Breast epithelium (tissue), 4 donors: ENCODE measurements at places on chromosomes 7 and 10. TPM values are rescaled to one million over a fixed set of nuclear protein-coding genes. Genes with fewer than 3 reads are reported as not detected.

DNA sequence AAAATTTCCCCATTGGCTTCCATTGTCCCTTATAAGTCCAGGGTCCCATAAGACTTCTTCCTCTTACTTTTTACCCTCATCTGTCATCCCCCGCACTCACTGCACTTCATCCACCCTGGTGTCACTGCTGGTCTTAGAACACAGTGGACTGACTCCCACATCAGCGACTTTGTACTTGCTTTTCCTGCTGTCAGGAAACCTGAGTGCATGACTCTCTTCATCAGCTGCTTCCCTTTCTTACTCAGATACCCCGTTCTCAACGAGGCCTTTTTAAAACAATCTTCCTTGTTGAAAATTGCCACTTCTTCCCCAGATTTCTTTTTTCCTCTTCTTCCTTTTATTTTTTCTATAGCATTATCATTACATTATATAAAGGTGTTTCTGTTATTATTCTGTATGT lies 305.4 kb downstream of the SDK1 start:
- no peak overlapping the region for H3K4me3 ChIP-seq
- no peaks in the 10 kb centered on the region for H3K4me1 ChIP-seq
- no peak overlapping the region for H3K27ac ChIP-seq
- no peaks in the 10 kb centered on the region for H3K27me3 ChIP-seq
- DNase-seq, result no peak

GRCh38 chr7:95840953-95841950 lies 68.9 kb downstream of the DYNC1I1 start:
- H3K27ac ChIP-seq, result no peak overlapping the region
- DNase-seq, result no peak
- H3K36me3 ChIP-seq, result no peaks in the 10 kb centered on the region
- H3K4me1 ChIP-seq, result no peaks in the 10 kb centered on the region
- no peak overlapping the region for H3K4me3 ChIP-seq
- no peaks in the 10 kb centered on the region for H3K27me3 ChIP-seq

GRCh38 chr10:427761-428519 lies 261.5 kb downstream of the DIP2C start:
- H3K4me1 ChIP-seq, result no peaks in the 10 kb centered on the region
- H3K27ac ChIP-seq, result no peak overlapping the region
- no peak overlapping the region for H3K4me3 ChIP-seq
- no peaks in the 10 kb centered on the region for H3K36me3 ChIP-seq
- H3K27me3 ChIP-seq, result no peaks in the 10 kb centered on the region
- DNase-seq, result no peak

- H3K36me3 ChIP-seq, result no peaks in the 10 kb centered on the region
- H3K4me1 ChIP-seq, result no peaks in the 10 kb centered on the region
- no peak for DNase-seq
- no peaks in the 10 kb centered on the region for H3K27me3 ChIP-seq
Measured at GRCh38 chr7:7808626-7809025, 90.2 kb upstream of the RPA3 start.

- H3K27me3 ChIP-seq, result no peaks in the 10 kb centered on the region
- H3K4me1 ChIP-seq, result no peaks in the 10 kb centered on the region
- DNase-seq, result no peak
- no peak overlapping the region for H3K27ac ChIP-seq
- H3K4me3 ChIP-seq, result no peak overlapping the region
Measured at GRCh38 chr7:4815121-4815520, 39.7 kb downstream of the AP5Z1 start.

- H3K36me3 ChIP-seq, result no peaks in the 10 kb centered on the region
- peak within 1 kb of the TSS; percentile 79 for H3K4me3 ChIP-seq
Measured at GRCh38 chr7:22356701-22357310, at the start of gene RAPGEF5. Gene RAPGEF5, minus strand, starts transcription at chr7:22357154. Its CDS starts 94 bp downstream, at chr7:22357060.

DNA sequence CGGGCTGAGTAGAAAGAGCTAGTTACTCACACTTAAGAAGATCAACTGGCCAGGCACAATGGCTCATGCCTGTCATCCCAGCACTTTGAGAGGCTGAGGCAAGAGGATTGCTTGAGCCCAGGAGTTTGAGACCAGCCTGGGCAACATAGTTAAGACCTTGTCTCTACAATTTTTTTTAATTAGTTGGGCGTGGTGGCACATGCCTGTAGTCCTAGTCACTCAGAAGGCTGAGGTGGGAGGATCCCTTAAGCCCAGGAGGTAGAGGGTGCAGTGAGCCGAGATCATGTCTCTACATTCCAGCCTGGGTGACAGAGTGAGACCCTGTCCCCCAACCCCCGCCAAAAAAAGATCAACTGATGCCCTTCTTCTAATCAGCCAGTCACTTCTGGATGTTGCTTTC lies 74.6 kb upstream of the ATP6V0A4 start:
- no peaks in the 10 kb centered on the region for H3K4me1 ChIP-seq
- H3K4me3 ChIP-seq, result no peak overlapping the region
- H3K27ac ChIP-seq, result no peak overlapping the region
- H3K27me3 ChIP-seq, result no peaks in the 10 kb centered on the region

DNA sequence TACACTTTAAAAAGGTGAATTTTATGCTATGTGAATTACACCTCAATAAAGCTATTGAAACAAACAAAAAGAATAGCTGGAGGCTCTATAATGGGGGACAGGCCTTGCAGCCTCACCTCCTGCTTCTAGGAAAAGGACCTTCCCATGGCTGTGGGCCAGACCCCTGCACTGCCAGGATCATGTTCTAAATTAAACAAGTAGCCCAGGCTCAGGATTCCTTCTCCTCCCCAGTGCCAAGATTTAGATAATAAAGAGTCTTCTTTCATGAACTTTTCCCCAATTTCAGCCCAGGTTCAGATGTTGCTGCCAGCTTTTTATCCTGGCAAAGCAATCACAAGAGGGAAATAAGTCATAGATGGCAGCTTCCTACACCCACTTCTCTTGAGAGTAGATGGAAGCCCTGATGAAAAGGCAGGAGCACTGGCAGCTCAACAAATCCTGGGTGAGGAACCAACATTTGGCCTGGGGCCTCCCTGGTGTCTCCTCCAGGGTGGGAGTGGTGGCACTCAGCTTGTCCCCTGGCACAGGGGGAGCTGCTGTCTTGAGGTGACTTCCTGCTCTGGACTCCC lies 22.2 kb upstream of the CAMK2B start:
- no peaks in the 10 kb centered on the region for H3K27me3 ChIP-seq
- no peak overlapping the region for H3K4me3 ChIP-seq
- DNase-seq, result peak; percentile 73
- no peaks in the 10 kb centered on the region for H3K4me1 ChIP-seq

DNA sequence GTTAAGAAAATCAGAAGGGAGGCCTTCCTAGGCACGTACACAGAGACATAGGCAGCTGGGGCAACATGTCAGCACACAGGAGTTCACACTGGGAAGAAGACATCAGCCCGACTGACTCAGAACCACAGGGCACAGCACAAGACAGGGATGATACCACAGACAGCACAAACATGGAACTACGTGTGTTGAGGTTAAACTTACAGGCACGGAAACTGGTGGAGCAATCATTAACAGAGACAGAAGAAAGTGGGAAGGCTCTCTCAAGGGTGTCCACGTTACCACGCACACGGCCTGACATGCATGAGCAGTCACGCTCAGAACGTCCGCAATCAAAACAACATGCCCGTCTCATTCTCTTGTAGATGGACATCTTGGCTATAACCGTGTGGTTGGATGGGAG lies 636.4 kb downstream of the KCNMA1 start:
- no peaks in the 10 kb centered on the region for H3K27me3 ChIP-seq
- no peaks in the 10 kb centered on the region for H3K4me1 ChIP-seq
- no peak overlapping the region for H3K4me3 ChIP-seq
- no peak overlapping the region for H3K27ac ChIP-seq
- H3K36me3 ChIP-seq, result no peaks in the 10 kb centered on the region

- H3K4me3 ChIP-seq, result no peak overlapping the region
- no peaks in the 10 kb centered on the region for H3K27me3 ChIP-seq
- H3K36me3 ChIP-seq, result no peaks in the 10 kb centered on the region
- H3K4me1 ChIP-seq, result peaks cover 8% of the 10 kb centered on the region
- DNase-seq, result no peak
Measured at GRCh38 chr7:106049139-106049752, 62.9 kb downstream of the SYPL1 start.

DNA sequence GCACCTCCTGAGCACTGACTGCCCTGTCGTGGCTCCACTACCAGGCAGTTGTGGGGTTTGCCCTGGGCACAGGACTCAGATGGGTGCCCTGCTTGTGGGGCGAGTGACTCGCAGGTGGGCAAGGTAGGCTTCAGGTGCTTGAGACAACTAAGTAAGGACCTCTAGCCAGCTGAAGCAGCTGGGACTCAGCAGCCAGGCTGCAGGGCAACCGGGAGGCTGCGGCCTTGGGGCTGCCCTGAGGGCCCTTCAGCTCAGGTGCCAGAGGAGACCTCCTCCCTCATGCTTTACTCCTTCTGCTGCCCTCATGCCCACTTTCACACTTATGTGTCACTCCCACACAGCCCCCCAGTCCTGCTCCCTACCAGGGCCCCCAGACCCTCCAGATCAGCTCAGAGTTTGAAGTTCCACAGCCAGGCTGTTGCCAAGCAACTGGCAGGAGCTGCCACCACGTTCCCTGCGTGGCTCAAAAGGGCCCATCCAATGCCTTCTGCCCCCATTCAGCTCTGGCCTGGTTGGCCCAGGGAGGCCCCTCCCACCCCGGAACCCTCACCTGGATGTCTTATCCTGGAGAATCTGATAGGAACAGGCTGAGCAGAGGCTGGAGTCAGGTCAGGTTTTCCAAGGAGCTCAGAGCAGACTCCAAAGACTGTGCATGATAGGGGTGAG lies 10.0 kb downstream of the TLX1 start:
- H3K36me3 ChIP-seq, result no peaks in the 10 kb centered on the region
- no peak overlapping the region for H3K4me3 ChIP-seq
- H3K27me3 ChIP-seq, result peaks cover 100% of the 10 kb centered on the region
- H3K27ac ChIP-seq, result no peak overlapping the region
- DNase-seq, result no peak
- no peaks in the 10 kb centered on the region for H3K4me1 ChIP-seq

DNA sequence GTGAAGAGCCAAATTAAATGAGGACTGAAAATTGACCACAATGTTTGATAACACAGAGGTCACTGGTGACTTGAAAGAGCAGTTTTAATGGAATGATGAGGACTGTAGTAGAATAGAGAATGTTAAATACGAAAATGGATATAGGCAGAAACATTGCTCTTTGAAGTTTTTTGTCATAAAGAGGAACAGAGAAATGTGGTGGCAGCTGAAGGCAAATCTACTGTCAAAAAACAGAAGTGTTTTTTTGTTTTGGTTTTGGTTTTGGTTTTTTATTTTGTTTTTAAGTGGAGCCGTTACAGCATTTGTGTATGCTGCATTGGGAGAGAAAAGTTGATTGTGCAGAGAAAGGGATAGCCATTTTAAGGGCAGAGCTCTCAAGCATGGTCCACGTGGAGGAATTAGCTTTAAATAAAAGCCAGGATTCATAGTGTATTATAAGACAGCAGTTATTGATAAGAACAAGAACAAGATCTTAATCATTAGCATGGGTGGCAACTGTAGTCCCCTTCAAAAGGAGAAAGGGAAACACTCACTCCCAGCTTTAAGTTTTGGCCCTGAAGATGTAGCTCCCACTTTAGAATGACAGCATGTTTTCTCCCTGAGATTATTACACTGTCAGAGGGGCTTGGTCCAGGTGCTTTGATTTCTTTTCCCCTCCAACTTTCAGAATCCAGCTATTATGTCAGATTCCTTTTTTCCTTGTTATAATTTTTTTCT lies 156.7 kb upstream of the BET1 start:
- H3K27me3 ChIP-seq, result no peaks in the 10 kb centered on the region
- DNase-seq, result no peak
- no peaks in the 10 kb centered on the region for H3K36me3 ChIP-seq
- no peaks in the 10 kb centered on the region for H3K4me1 ChIP-seq

GRCh38 chr7:100157334-100158228 lies 942 bp downstream of the TRAPPC14 start:
- DNase-seq, result no peak
- peaks cover 6% of the 10 kb centered on the region for H3K4me1 ChIP-seq
- no peaks in the 10 kb centered on the region for H3K27me3 ChIP-seq
- H3K4me3 ChIP-seq, result peak overlapping the region; percentile 85
- H3K27ac ChIP-seq, result peak overlapping the region; percentile 76
- no peaks in the 10 kb centered on the region for H3K36me3 ChIP-seq

- no peaks in the 10 kb centered on the region for H3K36me3 ChIP-seq
- peak overlapping the region; percentile 42 for H3K27ac ChIP-seq
- DNase-seq, result peak; percentile 10
Measured at GRCh38 chr10:104333032-104333727, 5.1 kb downstream of the ITPRIP start.

Gene PVRIG
- total RNA-seq, result 1.2 TPM

Gene VSTM2A
- not detected for total RNA-seq

Gene RALA
- 16.7 TPM for total RNA-seq

Gene SORCS3
- 0.16 TPM for total RNA-seq

Gene C7orf33
- not detected for total RNA-seq

Gene GBX1
- not detected for total RNA-seq
